ENCODE measurements at places on chromosomes 7 and 10. TPM values are rescaled to one million over a fixed set of nuclear protein-coding genes. Genes with fewer than 3 reads are reported as not detected.
A peak's percentile ranks its signal among the peaks of the same experiment; 100 is the strongest.

- no peak for DNase-seq
Measured at GRCh38 chr10:24992512-24993133, 23.3 kb downstream of the ENKUR start.

DNA sequence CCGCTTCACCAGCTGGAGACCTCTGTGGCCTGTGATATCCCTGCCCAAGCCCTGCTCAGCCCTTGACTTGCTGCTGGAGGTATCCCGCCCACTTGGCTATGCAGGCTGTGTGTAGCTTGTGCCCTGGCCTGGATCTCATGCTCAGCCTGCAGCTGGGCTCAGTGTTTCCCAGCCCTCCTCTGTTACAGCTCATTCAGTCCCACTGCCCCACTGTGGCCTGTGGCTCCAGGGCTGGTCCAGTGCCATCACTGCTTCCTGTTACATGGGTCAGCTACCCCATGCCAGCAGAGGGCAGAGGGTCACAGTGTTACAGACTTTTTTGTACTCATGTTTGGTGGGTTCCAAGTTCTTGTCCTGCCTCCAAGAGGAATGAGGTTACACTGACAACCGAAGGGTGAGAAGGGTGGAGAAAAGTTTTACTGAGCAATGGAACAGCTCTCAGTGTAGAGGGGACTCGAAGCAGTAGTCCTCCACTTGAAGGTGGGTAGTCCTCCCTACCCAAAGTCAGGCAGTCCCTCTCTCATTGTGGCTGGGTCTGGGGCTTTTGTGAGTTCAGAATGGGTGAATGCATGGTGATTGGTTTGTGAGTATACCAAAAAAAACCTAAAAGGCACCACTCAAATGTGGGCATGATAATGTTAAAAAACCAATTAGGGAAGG lies 100.4 kb downstream of the ANKRD7 start:
- DNase-seq = no peak

DNA sequence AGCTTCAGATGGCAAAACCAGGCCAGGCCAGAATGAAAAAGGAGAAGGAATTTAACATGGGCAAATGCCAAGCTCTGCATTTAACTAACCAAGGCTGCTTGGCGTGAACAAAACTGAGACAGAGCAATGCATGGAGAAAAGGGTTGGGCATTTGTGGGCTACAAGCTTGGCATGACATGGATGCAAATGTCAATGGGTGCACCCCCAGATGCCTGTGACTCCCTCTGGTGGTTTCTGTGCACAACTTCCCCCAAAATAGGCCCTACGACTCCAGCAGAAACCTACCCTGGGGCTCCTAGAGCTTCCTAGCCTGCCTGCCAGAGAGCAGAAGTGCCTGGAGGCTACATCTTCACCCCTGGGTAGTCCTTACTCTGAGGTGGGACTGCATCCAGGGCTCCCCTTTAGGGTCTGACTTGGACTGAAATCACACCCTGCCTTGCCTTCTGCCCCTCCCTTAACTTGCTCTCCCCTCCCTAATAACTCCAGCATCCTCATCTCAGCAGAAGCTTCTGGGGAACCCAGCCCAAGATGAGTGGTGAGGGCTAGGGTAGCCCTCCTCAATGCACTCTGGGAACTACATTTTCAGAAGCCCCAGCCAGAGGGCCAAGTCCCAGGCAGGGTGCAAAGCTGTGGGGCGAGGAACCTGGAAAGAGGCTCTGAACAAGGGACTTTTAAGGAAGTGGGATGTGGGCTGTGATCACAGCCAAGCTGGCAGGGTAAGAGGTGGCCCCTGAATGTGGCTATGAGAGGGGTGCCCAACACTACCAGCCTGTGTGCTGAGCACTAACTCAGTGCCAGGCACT lies 11.3 kb downstream of the GPRIN2 start:
- DNase-seq = peak; percentile 45

- no peak for DNase-seq
Measured at GRCh38 chr10:81733542-81733941, 141.5 kb upstream of the NRG3 start.

- no peak for DNase-seq
Measured at GRCh38 chr7:19161671-19162070, 16.4 kb upstream of the FERD3L start.

NXPH1 gene
- not detected for total RNA-seq
